ENCODE measurements at places on chromosomes 1 and 21.
A peak's percentile ranks its signal among the peaks of the same experiment; 100 is the strongest.

DNA sequence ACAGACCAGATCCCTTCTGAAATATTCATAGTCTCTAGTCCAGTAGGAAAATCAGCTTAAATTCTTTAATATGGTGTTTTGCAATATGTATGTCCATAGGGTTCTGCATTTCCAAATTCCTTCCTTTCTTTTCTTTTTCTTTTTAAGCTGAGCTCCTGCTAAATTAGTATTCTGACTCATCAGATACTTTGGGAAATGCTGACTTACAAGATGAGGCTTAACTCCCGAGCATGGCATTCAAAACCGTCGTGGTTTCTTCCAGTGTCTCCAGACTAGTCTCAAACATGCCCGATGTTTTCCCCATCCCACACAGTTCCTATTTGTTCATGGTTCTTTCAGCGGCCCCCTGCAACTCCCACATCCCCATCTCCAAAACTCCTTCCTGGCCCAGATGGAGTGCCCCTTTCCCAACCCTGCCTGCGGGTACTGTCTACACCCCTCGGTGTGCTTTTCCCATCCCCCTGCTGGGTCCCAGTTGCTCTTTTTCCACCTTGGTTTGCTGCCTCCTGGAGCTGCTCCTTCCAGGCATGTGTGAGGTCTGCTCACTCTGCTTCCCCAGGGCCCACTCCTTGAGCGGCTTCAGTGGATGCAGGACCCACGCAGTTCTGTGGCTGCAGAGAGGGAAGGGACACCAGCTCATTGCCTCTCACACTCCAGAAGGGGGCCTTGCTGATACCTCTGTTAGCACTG is 19.5 kb upstream of the ETV3 start:
- no peak for DNase-seq

DNA sequence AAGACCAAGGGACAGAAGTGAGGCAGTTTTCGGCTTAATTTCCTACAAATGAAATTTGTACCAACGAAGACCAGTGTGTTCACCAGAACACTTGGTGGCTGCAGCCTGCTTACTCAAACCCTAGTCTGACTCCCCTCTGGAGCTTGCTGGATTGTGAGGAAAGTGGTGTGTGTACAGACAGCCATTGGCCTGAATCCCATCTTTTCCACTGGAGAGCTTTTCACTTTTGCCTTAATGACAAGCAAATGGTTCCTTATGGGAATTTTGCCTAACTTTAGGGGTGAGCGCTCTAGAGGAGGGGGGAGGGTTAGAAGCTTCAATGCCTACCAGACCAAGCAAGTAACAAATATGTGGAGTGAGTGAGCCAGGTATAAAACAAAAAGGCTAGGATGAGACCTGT is 17.3 kb downstream of the METTL13 start:
- no peak for DNase-seq

DNA sequence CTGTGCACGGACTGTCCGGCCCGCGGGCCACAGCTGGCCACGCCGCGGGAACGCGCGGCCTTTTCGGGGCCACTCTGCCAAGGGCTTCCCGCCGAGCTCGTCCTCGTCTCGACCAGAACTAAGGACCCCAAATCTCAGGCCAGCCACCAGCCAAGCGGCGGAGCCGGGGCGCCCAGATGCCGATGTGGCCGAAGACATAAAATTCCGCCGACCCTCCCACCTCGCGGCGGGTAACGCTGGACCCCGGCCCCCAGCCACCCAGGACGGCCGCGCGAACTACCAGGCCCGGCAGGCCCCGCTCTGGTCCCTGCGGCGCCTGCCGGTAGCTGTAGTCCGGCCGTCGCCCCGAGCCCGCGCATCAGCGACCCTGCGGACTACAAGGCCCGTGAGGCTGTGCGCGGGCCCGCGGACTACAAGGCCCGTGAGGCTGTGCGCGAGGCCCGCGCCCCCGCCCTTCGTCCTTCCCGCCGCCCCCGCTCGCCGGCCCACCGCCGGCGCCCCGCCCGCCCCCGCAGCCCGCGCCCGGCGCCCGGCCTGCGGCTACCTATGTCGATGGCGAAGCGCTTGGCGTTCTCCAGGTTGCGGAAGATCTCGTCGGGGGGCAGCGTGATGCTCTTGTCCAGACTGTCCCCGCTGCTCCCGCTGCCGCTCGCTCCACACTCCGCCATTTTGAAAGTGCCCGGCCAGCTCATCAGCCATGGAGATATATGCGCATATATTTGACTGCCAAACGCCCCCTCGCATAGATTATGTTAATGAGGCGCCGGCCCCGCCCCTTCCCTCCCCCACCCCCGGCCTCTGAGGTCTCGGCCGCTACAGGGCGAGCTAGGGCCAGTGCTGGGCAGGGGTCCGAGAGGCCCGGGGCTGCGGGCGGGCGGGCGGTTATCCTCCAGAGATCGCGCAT is at the start of gene PANK4:
Gene PANK4, minus strand, starts transcription at position 677 of the 904 bp plus-strand sequence. Its CDS starts 9 bp downstream, at position 668.
- DNase-seq, result peak; percentile 84

- no peak for DNase-seq
These were observed 2.7 kb downstream of the STUM start for GRCh38 chr1:226551299-226551698.

GRCh38 chr1:190588424-190588823 is 110.8 kb upstream of the BRINP3 start:
- DNase-seq, result no peak

DNA sequence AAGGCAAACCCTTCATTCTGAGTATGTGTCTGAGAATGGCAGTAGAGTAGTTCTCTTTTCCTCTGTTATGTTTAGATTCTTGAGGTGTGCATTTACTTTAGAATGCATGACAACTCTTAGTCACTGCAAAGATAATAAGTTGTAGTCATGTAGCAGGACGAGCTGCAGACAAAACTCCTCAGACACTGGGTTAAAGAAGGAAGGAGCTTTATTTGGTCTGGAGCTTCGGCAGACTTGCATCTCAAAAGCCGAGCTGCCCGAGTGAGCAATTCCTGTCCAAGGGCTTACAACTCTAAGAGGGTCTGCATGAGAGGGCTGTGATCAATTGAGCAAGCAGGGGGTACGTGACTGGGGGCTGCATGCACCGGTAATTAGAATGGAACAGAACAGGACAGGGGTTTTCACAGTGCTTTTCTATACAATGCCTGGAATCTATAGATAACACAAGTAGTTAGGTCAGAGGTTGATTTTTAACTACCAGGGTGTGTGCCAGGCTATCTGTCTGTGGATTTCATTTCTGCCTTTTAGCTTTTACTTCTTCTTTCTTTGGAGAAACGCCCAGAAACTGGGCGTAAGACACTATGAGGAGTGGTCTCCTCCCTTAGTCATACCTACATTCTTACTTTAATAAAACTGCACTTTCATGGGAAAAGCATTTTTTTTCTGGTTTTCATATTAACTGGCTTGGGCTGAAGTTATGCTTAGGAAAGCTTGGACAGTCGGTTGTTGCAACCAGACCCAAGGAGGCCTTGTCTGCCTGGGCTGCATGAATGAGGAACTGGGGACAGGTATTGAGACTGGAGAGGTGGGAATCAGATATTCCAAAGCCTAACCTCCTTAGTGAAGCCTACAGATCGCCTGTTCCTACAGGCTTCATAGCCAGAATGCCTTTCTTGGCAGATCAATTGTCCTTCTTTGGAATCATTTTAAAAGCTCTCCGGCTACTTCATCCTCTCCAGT is 115.1 kb downstream of the RHOU start:
- DNase-seq, result no peak

GRCh38 chr1:78240755-78241154 is 195.0 kb downstream of the GIPC2 start:
- no peak for DNase-seq

- no peak for DNase-seq
These were observed 560 bp downstream of the PLEKHM2 start for GRCh38 chr1:15684468-15685291.

DNA sequence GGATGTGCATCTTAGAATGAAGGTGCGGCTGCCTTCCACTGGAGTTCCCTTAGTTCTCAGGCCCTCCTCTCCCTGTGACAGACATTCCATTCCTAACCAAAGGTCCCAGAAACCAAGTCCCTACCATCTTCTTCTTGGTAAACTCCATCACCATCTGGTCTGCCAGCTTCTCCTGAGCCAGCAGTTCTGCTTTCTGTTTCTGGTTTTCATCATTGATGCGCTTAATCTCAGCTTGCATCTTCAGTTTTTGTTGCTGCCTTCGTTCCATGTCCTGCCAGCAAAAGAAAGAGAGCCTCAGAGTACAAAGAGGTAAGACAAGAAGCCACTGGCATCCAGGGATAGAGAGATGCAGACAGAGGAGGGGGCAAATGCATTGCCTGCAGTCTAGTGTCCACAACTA is 18.0 kb upstream of the VSIG8 start:
- no peak for DNase-seq

DNA sequence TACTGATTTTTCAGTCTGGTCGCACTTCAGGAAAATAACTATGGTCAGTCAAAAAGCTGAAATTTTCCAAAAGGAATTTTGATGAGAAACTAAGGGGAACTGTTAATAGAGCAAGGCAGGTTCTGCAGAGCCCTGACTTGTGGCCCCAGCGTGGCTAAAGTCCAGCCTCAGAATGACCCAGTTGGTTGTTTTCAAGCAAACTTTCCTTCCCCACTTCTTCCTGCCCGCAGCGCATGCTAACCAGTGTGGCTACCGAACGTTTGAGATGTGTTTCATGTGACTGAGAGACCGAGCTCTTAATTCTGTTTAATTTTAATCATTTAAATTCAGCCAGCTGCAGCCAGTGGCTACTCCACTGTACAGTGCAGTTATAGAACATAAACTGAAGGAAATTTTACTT is 6.2 kb upstream of the IL10RB start:
- no peak for DNase-seq

DNA sequence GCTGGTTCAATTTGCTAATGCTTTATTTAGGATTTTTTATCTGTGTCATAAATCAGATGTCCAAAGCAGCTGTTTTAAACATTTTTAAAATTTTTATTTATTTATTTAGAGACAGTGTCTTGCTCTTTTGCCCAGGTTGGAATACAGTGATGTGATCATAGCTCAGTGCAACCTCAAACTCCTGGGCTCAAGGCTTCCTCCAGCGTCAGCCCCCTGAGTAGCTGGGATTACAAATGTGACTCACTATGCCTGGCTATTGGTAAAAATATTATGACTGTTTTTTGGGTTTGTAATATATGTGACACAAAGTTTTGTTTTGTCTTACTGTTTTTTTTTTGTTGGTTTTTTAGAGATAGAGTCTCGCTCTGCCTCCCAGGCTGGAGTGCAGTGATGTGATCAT is 11.8 kb downstream of the ZBED6 start:
- DNase-seq, result no peak

- DNase-seq, result no peak
These were observed 56.3 kb downstream of the KCNAB2 start for GRCh38 chr1:6101826-6102531.

GRCh38 chr1:13628711-13629110 is 45.1 kb downstream of the PDPN start:
- no peak for DNase-seq

- no peak for DNase-seq
These were observed 115.7 kb upstream of the CACYBP start for GRCh38 chr1:174884038-174884437.

GRCh38 chr1:231139659-231140654 is 21.9 kb upstream of the TRIM67 start:
- DNase-seq, result no peak

DNA sequence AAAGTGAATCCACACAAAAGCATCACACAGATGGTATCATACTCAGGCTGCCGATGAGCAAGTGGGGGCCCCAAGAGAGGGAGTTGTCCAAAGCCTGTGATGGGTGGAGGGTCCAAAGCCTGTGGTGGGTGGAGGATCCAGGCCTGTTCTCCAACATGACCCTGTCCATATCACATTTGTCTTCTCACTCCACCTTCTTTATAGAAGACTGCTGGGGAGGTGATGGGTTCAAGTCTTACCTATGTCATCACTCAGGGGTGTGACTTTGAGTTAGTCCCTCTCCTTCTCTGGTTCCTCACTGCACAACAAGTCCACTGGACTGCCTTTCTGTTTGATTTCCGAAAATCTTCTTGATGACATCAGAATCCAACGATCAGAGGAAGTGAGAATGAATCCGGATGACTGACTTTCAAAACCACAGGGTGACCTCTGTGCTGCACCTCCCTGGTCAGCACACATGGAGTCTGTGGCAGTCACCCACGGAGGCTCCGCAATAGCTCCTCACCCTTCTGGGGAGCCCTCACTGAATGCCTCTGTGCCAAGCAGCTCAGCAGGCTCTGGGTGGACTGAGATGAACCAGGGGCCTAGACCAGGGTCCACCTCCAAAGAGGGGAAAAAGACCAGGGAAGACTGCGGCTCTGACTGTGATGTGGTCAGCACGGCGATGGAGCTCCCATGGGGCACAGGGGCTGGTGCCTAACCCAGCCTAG is 166.8 kb downstream of the HIVEP3 start:
- no peak for DNase-seq

GRCh38 chr1:159443066-159443750 is 3.7 kb downstream of the OR10J1 start:
- DNase-seq, result no peak

DNA sequence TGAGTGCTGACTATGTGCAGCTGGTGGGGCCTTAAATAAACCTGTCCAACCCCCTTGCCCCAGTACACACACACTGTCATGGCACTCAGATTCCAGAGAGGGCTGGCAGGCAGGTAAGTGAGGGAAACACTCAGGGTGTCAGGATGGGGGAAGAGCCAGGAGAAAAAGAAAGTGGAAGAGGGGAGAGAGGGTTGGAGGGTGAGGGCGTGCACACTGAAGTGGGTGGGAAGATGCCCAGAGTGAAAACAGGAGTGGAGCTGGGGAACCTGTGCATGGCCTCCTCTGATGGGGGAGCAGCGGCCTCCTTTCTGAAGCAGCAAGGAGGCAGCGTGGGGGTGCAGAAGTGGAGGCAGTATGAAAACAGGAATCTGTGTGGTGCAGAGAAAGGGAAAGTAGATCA is 160.6 kb upstream of the JUN start:
- no peak for DNase-seq

- no peak for DNase-seq
These were observed 68.1 kb downstream of the RPS6KA1 start for GRCh38 chr1:26597629-26598039.

GRCh38 chr1:245113649-245114048 is 41.1 kb upstream of the KIF26B start:
- DNase-seq, result no peak

- no peak for DNase-seq
These were observed 83.0 kb upstream of the ZC3H12A start for GRCh38 chr1:37391211-37392011.

DNA sequence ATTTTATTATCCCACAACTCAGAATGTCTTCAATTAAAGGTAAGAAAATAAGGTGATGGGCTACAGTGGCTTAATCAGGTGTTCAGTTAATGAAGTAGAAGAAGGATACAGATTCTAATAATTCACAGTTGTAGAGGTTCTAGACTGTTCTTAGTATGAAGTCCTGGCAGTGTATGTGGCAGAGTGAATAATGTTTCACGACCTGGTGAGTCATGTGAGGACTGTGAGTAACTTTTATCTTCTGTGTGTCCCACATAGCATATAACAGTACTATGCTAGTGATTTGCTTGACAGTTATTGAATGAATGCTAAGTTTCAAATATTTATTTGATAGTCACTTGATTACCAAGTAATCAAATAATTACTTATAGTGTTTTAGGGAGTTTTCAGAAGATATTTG is 20.0 kb downstream of the SLC16A4 start:
- no peak for DNase-seq

DNA sequence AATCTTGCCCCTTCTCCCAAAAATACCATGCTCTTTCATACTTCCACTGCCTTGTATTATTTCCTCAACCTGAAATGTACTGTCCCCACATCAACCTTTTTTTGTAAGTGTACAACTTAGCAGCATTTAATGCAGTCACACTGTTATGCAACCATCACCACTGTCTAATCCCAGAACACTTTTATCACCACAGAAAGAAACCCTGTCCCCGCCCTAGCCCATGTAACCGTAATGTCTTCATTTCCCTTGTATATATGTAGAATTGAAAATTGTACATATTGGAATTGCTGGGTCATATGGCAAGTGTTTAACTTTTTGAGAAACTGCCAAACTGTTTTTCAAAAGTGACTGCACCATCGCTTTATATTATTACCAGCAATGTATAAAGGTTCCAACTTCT is 37.4 kb downstream of the PTP4A2 start:
- DNase-seq, result no peak

Data from stimulated activated CD4-positive, alpha-beta T cell treated with anti-CD3 and anti-CD28 coated beads, TNF-alpha, amount 100 ng/mL, for 24 hours (primary cell).